ENCODE measurements at places on chromosomes 11 and 22. TPM values are rescaled to one million over a fixed set of nuclear protein-coding genes. Genes with fewer than 3 reads are reported as not detected.
A peak's percentile ranks its signal among the peaks of the same experiment; 100 is the strongest.

- peak; percentile 73 for DNase-seq
These were observed 4.1 kb upstream of the TBX1 start for GRCh38 chr22:19756288-19757128.

- DNase-seq: no peak
These were observed 102.6 kb upstream of the ALDH3B2 start for GRCh38 chr11:67776852-67777520.

DNA sequence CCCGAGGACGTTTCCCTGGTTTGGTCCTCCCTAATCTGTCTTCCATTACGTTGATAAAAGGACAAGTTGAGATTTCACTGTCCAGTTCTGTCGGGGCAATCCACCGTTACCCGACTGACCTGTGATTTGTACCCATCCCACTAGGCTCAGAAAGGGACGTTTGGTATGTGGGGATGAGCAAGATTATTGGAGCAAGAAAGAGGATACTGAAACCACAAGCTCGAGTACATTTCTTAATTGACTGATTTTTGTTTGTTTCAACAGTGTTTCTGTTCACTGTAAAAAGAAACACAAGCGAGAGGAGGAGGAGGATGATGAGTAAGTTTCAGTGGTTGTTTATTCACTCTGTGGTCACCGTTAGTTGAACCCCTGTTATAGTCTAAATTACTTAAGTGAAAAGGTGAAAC lies 969 bp downstream of the CCDC117 start:
- no peak for DNase-seq

DUSP8 gene
- total RNA-seq: 3.3 TPM

DNA sequence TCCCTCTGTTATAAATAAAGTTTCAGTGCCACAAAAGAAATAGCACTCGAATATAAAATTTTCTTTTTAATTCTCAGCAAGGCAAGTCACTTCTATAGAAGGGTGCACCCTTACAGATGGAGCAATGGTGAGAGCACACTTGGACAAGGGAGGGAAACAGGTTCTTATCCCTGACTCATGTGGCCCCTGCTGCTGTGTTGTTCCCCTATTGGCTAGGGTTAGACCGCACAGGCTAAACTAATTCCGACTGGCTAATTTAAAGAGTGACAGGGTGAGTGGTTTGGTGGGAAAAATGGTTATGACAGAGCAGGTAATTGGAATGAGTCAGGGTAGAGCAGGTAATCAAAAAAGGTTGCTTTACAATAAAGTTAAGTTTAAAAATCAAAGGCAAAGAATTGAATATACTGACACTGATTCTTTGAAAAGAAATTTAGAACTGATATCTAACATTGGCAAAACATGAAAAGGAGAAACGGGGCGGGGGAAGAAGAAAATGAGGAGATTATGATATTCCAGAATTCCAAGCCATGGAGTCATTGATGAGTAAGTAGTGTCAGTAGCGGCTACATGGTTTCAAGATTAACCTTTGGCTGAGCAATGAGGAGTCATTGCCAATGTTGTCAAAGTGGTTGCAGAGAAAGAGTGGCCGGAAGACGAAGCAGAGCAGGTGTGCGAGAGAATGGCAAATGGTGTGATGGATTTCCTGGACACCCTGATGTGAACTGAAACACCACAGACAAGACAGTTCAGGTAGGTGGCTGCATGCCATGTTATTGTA lies 48.4 kb upstream of the MRGPRX1 start:
- no peak for DNase-seq

- DNase-seq: peak; percentile 52
These were observed 772 bp downstream of the NAV2 start for GRCh38 chr11:19713196-19714021.

DNA sequence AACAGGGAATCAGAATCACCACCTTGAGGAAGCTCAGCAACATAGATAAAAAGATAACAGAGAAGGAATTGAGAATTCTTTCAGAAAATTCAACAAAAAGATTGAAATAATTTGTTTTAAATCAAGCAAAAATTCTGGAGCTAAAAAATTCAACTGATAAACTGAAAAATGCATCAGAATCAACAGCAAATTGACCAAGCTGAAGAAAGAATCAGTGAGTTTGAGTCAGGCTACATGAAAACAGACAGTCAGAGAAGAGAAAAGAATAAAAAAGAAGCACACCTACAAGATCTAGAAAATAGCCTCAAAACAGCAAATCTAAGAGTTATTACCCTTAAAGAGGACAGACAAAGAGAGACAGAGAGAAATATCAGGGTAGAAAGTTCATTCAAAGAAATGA lies 28.8 kb downstream of the BTG4 start:
- no peak for DNase-seq
